Activated naive CD4-positive, alpha-beta T cell treated with anti-CD3 and anti-CD28 coated beads, Interleukin-2, amount 50 U/mL, for 72 hours (primary cell): ENCODE measurements at places on chromosomes 1 and 21. TPM values are rescaled to one million over a fixed set of nuclear protein-coding genes. Genes with fewer than 3 reads are reported as not detected.

SH2D2A gene
- total RNA-seq = 186 TPM

SLAMF9 gene
- total RNA-seq = not detected

HPDL gene
- total RNA-seq = 19.8 TPM

DNA sequence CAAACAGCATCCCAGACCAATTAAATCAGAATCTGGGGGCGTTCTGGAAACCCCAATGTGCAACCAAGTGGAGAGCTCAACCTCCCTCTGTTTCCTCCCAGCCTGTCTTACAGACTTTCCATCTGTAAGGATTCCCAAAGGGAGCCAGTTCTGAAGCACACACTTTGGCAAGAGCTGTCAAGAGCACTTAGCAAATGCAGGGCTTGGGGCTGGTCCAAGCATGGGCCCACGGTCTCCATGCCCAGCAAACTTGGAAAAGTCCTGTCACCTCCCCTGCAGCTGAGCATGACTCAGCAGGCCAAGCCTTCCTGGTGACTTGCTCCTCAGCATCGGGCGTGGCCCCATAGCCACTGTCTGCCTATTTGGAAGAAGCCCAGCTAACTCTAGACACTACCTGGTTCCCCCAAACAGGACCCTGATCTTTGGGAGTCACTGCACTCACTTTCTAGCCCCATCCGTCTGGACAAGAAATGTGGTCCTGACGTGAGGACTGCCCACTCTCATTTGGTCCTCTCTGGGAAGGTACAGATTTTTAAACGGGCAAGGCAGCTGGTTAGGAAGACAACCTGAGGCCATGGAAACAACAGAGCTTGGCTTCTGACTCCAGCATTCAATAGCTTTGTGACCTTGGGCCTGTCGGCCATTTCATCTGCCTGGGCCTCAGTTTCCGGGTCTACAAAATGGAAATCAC is 16.9 kb downstream of the SLC2A1 start:
- DNase-seq = no peak

DNA sequence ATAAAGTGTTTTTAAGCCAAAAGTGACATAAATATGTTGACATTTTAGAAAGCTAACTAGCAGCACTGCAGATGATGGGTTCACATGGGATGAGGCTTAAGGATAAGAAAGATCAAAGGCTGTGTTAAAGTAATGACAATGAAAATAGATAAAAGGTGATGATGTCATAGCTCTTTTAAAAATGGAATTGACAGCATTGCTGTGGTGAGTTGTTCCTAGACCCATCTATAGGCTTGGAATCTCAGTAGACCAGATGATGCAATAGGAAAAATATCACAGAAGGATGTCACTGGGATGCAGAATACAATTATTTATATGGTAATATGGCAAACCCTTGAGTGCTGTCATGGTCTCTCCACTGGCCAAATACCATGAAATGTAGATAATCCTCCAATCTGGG is 286.0 kb downstream of the PLA2G4A start:
- no peak for DNase-seq

GRCh38 chr1:66350001-66350547 is 183.9 kb upstream of the SGIP1 start:
- no peak for DNase-seq

DNA sequence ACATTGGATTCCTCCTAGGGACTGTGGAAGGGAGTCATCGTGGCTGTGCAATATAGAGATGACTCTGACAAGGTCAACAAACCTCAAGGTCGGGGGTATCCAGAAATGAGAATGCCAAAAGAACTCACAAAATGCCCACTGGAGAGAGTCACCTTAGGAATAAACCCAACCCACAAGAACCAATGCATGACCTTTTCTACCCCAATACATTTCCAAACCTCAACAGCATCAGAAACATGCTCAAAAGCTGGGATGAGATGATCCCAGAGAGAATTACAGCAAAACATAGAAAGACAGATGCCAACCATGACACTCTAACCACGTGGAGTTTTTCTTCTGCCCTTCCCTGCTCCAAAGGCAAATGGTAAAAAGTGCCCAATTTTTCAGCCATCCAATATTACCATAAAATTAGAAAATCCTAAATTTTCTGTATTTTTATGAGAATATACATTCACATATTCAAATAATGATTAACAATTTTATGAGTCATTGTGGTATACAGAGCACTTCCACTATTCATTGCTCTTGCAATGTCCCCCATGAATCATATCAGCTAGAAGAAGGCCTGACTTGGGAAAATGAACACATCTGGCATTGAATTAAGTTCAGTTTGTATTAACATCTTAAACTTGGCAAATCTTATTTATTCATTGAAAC is 88.2 kb upstream of the PALMD start:
- no peak for DNase-seq

- no peak for DNase-seq
Measured at GRCh38 chr1:35243691-35244090, 24.8 kb upstream of the ZMYM4 start.

GRCh38 chr1:73673971-73674370 is 524.0 kb downstream of the LRRIQ3 start:
- DNase-seq = no peak

DNA sequence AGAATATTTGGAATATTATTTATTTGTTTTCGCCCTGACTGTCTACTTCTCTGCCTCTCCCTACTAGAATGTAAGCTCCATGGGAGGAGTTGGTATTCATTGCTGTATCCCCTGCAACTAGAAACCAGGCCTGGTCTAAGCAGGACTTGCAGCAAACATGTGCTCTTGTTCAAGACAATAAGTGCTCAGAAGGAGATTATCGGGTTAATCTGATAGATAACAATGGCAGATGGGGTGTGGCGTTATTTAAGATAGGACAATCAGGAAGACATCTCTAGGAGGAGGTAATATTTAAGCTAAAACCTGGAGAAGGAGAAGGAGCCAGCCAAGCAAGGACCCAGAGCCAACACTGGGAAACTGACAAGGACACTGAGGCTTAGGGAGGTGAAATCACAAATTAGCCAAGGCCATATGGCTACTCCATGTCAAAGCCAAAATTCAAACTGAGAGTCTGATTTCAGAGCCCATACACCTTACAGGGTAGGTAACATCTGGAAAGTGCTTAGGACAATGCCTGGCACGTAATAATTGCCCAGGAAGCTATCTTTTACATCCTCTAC is 41.5 kb downstream of the STYXL2 start:
- DNase-seq = no peak

DNA sequence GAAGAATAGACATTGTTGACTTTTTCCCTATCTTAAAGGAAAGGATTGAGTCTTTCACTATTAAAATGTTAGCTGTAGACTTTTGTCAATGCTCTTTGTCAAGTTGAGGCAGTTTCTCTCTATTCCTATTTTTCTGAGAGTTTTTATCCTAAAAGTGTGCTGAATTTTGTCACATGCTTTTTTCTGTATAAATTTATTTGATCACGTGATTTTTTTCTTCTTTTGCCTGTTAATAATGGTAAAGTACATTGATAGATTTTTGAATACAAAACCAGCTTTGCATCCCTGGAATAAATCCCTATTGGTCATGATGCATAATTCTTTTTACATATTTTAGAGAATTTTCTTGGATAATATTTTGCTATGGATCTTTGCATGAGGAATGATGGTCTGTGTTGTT is 60.1 kb downstream of the DNAH14 start:
- no peak for DNase-seq

DNA sequence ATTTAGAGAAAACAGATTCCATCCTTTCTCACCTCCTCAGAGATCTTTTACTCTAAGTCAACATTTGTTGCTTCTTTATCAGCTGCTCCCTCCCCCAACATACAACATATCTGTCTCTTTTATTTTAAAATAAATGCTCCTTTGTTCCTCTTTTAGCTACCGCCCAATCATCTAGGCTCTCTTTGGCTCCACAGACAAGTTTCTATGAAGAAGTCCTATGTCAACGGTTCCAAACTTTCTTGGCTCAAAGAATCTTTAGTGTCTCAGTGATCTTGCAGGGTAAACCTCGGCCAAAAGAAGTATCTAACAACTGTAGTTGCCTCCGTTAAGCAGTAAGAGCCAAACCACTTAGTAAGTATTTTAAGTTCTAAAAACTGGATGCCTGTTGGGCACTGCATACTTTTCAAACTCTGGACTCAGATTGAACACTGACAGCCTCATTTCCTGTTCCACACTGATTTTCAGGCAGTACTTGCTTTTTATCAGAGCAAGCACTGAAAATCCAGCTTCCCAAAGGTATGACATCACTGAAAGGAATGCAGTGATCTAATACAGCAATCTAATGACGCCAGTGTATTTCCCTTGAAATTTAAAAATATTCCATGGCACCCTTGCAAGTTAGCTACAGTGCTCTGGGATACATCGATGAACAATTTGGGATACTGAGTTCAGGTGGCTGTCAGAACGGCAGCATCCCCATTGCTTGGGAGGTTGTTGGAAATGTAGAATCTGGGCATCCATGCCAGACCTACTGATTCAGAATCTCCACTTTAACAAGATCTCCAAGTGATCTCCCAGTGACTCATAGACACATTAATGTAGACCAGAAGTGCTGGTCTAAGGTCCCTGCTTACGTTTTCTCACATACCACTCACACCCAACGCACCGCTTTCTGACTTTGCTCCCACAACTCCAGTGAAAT is 26.8 kb downstream of the EGLN1 start:
- no peak for DNase-seq

GRCh38 chr1:107691540-107691939 is 273.4 kb downstream of the VAV3 start:
- no peak for DNase-seq

DNA sequence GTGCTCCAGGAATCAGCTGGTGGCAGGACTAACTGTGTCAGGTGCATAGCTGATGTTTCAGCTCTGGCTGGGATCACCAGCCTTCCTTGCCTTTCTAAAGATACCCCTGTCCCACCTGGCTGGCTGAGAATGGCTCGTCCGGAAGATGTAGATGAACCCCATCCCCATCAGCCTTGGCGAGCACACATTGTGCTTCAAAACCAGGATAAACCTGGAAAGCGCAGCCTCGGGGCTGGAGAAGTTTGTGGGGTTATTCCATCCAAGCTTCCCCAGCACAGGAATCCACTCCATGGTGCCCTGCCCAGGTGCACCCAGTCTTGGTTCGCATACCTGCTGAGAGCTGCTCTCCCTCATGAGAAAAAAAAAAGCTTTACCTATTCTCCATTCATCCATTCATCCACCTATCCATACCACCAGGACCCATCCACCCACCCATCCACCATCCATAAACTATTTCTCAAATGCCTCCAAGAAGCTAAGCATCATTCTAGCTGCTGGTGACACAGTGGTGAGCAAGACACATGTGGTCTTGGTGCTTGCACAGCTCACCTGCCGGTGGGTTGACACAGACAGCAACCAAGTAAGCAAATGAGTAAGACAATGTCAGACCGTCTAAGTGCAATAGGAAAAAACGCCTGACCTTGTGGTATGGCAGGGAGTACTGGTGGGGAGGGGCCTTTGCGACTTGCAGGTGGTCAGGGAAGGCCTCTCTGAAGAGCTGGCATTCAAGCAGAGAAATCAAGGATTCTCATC is 94.0 kb downstream of the DMRTB1 start:
- DNase-seq = peak; percentile 50

DUSP12 gene
- total RNA-seq = 7.5 TPM

SASS6 gene
- 14.5 TPM for total RNA-seq

RAB42 gene
- total RNA-seq = not detected

- no peak for DNase-seq
Measured at GRCh38 chr1:175597205-175597604, 146.2 kb downstream of the TNR start.

SHISAL2A gene
- total RNA-seq = 12.6 TPM

GRCh38 chr1:200207711-200208126 is 180.2 kb downstream of the NR5A2 start:
- no peak for DNase-seq

DNA sequence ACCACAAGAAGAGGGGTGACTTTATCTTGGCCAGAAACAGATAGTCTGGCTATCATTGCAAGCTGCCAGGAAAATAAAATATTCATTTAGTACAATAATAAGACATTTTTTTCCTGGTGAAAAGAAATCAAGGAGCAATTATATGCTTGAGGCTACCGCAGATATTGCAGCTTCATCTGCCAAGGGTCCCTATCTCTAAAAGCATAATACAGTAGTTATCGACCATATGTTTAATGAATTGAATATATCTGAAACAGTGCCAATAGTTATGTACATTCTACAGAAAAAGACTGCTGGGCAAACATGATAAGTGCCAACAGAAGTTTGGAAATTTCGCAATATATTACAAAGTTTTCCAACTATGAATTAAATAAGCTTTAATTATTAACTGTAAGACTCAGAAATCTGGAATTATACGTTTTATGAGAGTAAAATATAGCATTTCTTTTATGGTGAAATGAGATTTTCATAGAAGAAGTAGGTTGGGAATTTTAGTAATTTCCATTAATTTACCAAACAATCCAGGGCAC is 561.1 kb upstream of the ZP4 start:
- DNase-seq = no peak

SYDE2 gene
- total RNA-seq = 4.1 TPM

CYYR1 gene
- total RNA-seq = not detected

GRCh38 chr1:164610538-164611222 is 51.7 kb downstream of the PBX1 start:
- no peak for DNase-seq

- no peak for DNase-seq
Measured at GRCh38 chr1:41318135-41318534, 43.1 kb upstream of the FOXO6 start.

GRCh38 chr1:33280091-33280661 is 23.9 kb downstream of the ZNF362 start:
- DNase-seq = peak; percentile 28

GRCh38 chr1:5972198-5972520 is 20.1 kb downstream of the NPHP4 start:
- DNase-seq = no peak

OR2T29 gene
- not detected for total RNA-seq

PLA2G2F gene
- not detected for total RNA-seq

GRCh38 chr1:37672136-37672870 is 20.0 kb upstream of the CDCA8 start:
- no peak for DNase-seq

GRCh38 chr1:208184966-208185654 is 59.1 kb downstream of the PLXNA2 start:
- no peak for DNase-seq

RNPC3 gene
- total RNA-seq = 22.6 TPM

DNA sequence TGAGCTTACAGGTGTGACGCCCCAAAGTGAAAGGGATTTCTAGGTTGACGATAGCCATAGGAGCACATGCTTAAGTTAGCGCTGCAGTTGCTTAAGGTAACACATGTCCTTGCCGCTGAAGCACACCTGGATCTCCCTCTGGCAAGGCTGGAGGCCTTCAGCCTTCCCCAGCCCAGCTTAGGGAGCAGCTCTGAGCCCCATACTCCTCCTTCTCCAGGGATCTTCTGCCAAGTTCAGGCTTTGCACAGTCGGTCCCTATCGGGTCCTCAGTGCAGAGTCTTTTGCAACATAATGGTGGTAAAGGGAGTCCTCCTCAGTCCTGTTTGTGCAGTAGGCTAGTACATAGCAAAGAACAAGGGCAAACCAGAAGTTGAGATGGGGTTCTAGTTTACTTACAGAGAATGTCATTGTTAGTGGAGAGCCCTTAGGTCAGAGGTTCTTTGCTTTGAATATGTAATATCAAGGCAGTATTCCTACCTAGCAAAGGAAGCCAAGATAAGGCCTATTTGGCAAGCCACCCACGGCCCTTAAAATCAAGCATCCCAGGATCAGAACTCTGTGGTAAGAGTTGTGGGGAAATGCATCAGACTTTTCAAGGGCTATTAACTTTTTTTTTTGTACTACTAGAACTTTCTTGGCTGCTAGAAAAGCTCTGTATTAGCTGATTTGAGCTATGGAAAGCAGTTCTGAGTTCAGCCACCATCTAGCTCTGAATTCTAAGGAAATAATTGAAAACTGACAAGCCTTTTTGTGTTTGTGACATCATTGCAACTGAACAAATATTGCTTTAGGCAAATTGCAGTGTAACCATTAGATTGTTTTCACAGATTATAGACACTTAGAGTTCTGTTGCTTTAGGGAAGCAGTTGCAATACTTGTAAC is 1.4 kb downstream of the EVA1C start:
- DNase-seq = no peak
